CD8-positive, alpha-beta memory T cell (primary cell): ENCODE measurements at places on chromosomes 11 and 22. TPM values are rescaled to one million over a fixed set of nuclear protein-coding genes. Genes with fewer than 3 reads are reported as not detected.

CHRM1 gene
- not detected for total RNA-seq

GLYAT gene
- total RNA-seq, result not detected

CDHR5 gene
- not detected for total RNA-seq

BSX gene
- total RNA-seq, result not detected

EIF3L gene
- 556 TPM for total RNA-seq

OR8A1 gene
- not detected for total RNA-seq

DNA sequence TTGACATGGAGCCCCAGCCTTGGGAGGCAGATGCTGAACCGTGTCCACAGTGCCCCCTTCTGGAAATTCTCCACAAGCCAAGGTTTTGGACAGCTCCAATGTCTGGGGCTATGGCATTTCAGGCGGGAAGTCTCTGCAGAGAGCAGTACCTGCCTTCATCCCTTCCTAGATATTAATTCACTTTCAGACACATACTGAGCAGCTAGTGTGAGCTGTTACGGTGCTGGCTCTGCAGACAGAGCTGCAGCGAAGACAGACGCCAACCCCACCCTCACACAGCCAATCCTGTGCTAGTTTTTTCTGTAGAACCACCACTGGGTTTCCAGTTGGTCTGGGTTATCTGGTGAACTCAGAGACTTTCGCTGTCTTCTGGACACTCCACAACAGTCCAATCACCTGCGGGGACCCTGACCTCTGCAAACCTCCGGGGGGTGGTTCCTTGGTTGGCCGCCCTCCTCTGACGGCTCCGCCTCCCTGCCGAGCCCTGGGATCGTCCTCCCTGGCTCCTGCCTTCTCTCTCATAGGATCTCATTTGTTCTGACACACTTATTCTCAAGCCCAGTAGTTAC, 9.1 kb downstream of the LMF2 start:
- H3K4me1 ChIP-seq, result peaks cover 9% of the 10 kb centered on the region
- H3K27ac ChIP-seq, result no peak overlapping the region
- no peaks in the 10 kb centered on the region for H3K36me3 ChIP-seq
- H3K4me3 ChIP-seq, result no peak overlapping the region
- H3K27me3 ChIP-seq, result no peaks in the 10 kb centered on the region
- DNase-seq, result peak; percentile 81

DNA sequence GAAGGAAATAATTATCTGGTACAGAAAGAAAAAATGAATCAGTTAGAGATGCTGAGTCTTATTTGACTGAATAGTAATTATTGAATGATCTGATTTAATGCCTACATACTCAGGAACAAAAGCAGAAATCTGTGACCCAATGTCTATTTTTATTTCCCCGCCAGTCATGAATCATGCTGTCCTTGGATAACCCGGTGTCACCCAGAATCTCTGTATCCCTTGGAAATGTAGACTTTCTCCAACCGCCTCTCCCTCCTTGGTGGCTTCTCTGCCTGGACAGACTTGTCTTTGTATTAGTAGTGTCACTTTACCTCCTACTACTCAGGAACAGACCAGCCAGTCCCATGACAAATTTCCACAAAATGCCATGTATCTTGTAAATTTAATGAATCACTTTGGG, 173.3 kb upstream of the PDGFD start:
- H3K27ac ChIP-seq, result no peak overlapping the region
- no peak for DNase-seq
- H3K4me3 ChIP-seq, result no peak overlapping the region
- H3K4me1 ChIP-seq, result no peaks in the 10 kb centered on the region
- H3K36me3 ChIP-seq, result no peaks in the 10 kb centered on the region

- H3K27ac ChIP-seq, result no peak overlapping the region
- H3K4me1 ChIP-seq, result peaks cover 33% of the 10 kb centered on the region
- H3K4me3 ChIP-seq, result no peak overlapping the region
- DNase-seq, result no peak
- H3K27me3 ChIP-seq, result no peaks in the 10 kb centered on the region
These were observed 3.4 kb downstream of the EHBP1L1 start for GRCh38 chr11:65579291-65579690.

- H3K27ac ChIP-seq, result no peak overlapping the region
- DNase-seq, result no peak
- H3K36me3 ChIP-seq, result no peaks in the 10 kb centered on the region
- no peaks in the 10 kb centered on the region for H3K4me1 ChIP-seq
- H3K27me3 ChIP-seq, result no peaks in the 10 kb centered on the region
- no peak overlapping the region for H3K4me3 ChIP-seq
These were observed 25.7 kb downstream of the ELFN2 start for GRCh38 chr22:37401401-37402183.

GRCh38 chr22:25027043-25027906, 74.8 kb downstream of the KIAA1671 start:
- DNase-seq, result no peak
- H3K27ac ChIP-seq, result no peak overlapping the region
- H3K27me3 ChIP-seq, result no peaks in the 10 kb centered on the region
- no peaks in the 10 kb centered on the region for H3K36me3 ChIP-seq
- no peak overlapping the region for H3K4me3 ChIP-seq

GRCh38 chr11:35600331-35600838, 17.9 kb upstream of the FJX1 start:
- H3K4me1 ChIP-seq, result no peaks in the 10 kb centered on the region
- no peaks in the 10 kb centered on the region for H3K27me3 ChIP-seq
- H3K27ac ChIP-seq, result no peak overlapping the region
- no peak overlapping the region for H3K4me3 ChIP-seq

- no peaks in the 10 kb centered on the region for H3K27me3 ChIP-seq
- no peak overlapping the region for H3K27ac ChIP-seq
- no peak for DNase-seq
- H3K4me1 ChIP-seq, result no peaks in the 10 kb centered on the region
- H3K36me3 ChIP-seq, result no peaks in the 10 kb centered on the region
- H3K4me3 ChIP-seq, result no peak overlapping the region
These were observed 72.6 kb upstream of the PARVG start for GRCh38 chr22:44108076-44108475.

DNA sequence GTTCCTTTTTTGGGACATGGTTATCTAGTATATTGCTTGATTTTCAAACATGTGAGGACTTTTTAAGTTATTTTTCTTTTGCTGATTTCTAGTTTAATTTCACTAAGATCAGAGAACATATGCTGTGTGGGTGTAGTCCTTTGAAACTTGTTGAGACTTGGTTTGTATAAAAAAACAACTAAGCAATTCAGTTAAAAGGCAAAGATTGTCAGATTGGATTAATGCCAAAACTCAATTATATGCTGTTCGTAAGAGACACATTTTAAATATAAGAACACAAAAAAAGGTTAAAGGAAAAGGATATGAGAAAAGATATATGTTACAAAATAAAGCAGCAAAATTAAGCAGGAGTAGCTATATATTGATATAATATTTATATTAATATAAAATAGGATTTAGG, 17.8 kb upstream of the RRM1 start:
- peaks cover 20% of the 10 kb centered on the region for H3K36me3 ChIP-seq
- no peak for DNase-seq
- H3K4me3 ChIP-seq, result no peak overlapping the region
- H3K27ac ChIP-seq, result no peak overlapping the region

DNA sequence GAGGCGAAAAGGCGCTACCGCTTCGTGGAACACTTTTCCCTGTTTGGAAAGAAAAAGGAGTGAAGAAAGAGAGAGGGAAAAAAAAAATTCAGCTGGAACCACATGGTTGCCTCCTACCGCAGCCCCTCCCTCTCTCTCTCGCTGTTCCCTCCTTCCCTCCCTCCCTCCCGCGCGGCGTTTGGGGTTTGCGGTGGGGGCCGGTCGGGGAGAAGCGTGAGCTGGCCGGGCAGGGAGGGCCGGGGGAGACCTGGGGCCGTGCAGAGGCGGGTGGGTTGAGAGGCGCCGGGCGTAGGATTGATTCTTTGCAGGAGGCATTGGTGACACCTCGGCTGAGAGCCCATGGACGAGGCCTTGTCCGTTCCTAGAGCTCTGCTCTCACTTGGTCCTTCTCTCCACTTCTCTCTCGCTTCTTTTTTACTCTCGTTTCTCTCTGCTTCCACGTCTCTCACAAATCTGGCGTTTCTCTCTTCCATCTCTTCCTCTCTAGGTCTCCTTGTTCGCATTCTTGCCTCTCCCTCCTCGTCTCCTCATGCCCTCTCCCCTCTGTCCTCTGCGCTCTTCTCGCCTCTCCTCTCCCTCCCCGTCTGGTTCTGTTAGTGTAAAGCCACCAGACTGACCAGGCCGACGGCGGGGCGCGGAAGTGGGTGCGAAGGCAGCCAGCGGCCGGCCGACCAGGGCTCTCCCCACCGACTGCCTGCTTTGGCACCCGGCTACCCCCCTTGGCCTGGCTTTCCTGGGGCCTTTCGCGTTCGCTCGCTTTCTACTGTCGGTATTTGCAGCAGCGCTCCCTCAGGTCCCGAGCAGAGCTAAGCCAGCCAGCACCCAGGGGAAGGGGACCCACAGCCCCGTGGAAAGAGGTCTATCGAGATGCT, at the start of gene CLMP:
Gene CLMP (minus strand): TSS at position 61 of the 872 bp plus-strand sequence. CDS start 308 bp downstream, outside the sequence.
- no peaks in the 10 kb centered on the region for H3K36me3 ChIP-seq
- H3K27me3 ChIP-seq, result peaks cover 24% of the 10 kb centered on the region
- H3K4me3 ChIP-seq, result peak within 1 kb of the TSS; percentile 41
- no peak within 1 kb of the TSS for H3K27ac ChIP-seq
- H3K4me1 ChIP-seq, result peaks cover 9% of the 10 kb centered on the region

DNA sequence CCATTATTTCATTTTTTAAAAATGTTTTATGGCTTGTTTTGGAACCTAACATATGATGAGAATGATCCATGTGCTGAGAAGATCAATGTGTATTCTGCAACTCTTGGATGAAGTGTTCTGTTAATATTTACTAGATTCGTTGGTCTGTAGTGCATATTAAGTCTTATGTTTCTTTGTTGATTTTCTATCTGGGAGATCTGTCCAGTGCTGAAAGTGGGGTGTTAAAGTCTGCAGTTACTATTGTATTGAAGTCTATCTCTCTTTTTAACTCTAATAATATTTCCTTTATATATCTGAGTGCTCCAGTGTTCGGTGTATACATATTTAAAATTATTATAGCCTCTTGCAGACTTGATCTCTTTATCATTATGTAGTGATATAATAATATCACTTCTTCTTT, 11.9 kb downstream of the PATE3 start:
- no peak overlapping the region for H3K27ac ChIP-seq
- no peak overlapping the region for H3K4me3 ChIP-seq
- DNase-seq, result no peak
- H3K36me3 ChIP-seq, result no peaks in the 10 kb centered on the region

- no peak overlapping the region for H3K4me3 ChIP-seq
- H3K27ac ChIP-seq, result no peak overlapping the region
- no peaks in the 10 kb centered on the region for H3K36me3 ChIP-seq
- peaks cover 5% of the 10 kb centered on the region for H3K4me1 ChIP-seq
- peaks cover 13% of the 10 kb centered on the region for H3K27me3 ChIP-seq
These were observed 1.0 kb upstream of the KLHL35 start for GRCh38 chr11:75434051-75434450.

DNA sequence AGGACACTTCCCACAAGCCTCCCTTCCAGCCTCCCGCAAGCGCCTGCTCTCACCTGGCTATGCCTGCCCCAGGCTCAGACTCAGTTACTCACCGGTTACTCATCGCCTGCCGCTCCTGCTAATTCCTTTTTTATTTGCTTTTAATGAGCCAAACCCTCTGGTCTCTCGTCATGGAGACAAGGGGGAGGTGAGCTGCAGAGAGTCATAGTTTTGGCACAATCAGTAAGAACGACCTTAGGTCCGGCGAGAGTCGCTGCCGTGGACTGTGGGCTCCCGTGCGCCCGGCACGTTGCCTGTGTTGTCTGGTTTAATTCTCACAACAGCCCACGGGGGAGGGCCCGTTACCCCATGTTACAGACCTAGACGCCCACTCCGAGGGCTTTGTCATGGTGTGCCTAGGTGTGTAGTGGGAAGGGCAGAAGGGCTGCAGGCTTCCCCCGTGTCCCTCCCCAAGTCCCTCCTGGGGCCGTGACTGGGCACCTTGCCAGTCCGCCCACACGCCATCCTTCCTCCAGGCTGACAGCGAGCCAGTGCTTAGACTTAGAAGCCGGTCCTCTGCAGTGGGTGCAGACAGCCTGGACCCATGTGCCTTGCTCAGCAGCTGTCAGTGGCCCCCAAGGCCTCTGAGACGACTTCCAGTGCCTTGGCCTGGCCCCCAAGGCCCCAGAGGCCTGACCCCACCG, 42.2 kb downstream of the WNT7B start:
- no peak overlapping the region for H3K27ac ChIP-seq
- DNase-seq, result no peak
- no peaks in the 10 kb centered on the region for H3K4me1 ChIP-seq

DNA sequence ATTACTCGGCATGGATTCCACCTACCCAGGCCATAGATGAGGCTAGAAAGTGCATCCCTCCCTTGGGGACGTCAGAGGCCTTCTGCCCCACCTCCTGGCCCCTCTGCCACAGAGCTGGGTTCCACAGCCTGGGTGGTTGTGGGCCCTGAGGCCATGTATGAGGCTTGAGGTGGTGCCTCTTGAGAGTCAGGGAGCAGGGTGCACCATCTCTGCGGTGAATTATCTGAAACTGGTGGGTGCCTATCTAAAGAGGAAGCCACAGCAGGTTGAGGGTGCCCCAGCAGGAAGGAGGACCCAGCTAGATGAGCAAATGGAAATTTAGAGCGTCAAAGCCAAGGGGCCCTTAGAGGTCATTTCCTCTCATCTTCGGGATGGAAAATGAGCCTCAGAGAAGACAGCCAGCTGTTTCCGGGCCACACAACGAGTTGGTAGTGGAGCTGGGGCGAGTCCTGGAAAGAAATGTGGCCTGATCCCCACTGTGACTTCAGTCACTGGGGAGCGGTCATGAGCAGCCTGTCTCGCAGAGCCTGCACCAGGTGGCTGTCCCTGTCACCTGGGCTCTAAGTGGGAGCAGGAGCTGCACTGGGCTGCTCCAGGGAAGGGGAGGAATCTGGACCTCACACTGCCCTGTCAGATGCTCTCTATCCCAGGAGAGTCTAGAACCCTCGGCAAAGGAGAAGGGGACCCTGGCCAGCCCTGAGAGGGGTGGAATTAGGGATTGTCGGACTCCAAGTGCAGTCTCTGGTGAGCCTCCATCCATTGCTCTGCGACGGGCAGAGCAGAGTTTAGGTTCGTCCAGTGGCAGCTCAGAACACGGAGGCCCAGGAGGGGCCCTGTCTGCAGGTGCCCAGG, 7.3 kb downstream of the ADORA2A start:
- no peaks in the 10 kb centered on the region for H3K27me3 ChIP-seq
- peak overlapping the region; percentile 77 for H3K27ac ChIP-seq
- peaks cover 15% of the 10 kb centered on the region for H3K36me3 ChIP-seq
- H3K4me1 ChIP-seq, result peaks cover 91% of the 10 kb centered on the region

- no peaks in the 10 kb centered on the region for H3K36me3 ChIP-seq
- no peaks in the 10 kb centered on the region for H3K27me3 ChIP-seq
- no peak for DNase-seq
These were observed 187.6 kb downstream of the PGR start for GRCh38 chr11:100942016-100942415.

- no peaks in the 10 kb centered on the region for H3K4me1 ChIP-seq
- H3K27ac ChIP-seq, result no peak overlapping the region
- no peaks in the 10 kb centered on the region for H3K27me3 ChIP-seq
- H3K4me3 ChIP-seq, result no peak overlapping the region
These were observed 38.5 kb downstream of the GAB2 start for GRCh38 chr11:78379039-78379670.
